ENCODE measurements at places on chromosomes 13 and 19.

GRCh38 chr19:16945762-16946465, 57.1 kb downstream of the F2RL3 start:
- no peak for DNase-seq

GRCh38 chr19:3538258-3538929, 580 bp upstream of the TEKTIP1 start:
- DNase-seq = no peak

DNA sequence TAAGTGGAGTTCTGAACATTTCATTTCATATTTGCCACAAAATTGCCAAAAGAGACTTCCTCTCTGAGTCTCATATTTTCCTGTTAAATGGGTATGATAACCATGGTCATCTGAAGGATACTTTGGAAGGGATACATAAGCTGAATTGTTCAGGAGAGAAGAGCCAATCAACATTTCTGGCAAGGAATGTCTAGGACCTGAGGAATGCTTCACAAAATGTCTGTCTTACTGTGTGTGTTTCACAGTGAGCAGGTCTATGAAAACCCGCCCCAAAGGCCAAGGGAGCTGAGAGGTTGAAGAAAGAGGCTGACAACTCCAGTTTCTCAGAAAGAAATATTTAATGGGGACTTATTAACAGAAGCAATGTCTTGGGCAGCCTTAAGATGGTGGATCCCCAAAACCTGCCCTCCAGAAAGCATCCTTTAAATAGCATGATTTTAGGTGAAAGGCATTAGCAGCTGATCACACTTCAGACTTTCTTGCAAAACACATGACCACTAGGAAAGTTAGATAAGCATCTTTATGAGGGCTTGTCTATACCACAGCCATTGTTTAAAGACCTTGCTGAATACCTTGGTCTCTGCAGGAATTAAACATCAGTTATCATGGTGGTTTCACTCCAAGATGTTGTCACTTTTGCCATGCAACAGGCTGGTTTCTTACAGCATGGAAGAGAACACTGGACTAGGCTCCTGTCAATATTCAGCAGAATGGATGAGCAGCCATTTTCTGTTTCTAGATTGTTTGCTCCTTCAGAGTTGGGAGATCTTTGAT, 78.9 kb downstream of the TNFSF11 start:
- DNase-seq = no peak

GRCh38 chr19:11359421-11359820, 4.2 kb downstream of the PLPPR2 start:
- DNase-seq = no peak

DNA sequence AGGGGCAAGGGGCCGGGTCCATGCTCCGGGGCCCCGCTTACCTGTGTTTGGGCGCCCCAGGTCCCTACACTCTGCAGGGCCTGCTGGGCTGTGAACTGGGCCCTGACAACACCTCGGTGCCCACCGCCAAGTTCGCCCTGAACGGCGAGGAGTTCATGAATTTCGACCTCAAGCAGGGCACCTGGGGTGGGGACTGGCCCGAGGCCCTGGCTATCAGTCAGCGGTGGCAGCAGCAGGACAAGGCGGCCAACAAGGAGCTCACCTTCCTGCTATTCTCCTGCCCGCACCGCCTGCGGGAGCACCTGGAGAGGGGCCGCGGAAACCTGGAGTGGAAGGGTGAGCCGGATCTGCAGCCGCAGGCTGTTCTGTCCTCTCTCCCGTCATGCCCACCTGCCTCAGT, 1.7 kb downstream of the FCGRT start:
- no peak for DNase-seq

- DNase-seq = no peak
Observed at GRCh38 chr19:15562145-15562544, 52.9 kb upstream of the CYP4F8 start.

- DNase-seq = no peak
Observed at GRCh38 chr19:4023600-4024398, 16.3 kb downstream of the PIAS4 start.

DNA sequence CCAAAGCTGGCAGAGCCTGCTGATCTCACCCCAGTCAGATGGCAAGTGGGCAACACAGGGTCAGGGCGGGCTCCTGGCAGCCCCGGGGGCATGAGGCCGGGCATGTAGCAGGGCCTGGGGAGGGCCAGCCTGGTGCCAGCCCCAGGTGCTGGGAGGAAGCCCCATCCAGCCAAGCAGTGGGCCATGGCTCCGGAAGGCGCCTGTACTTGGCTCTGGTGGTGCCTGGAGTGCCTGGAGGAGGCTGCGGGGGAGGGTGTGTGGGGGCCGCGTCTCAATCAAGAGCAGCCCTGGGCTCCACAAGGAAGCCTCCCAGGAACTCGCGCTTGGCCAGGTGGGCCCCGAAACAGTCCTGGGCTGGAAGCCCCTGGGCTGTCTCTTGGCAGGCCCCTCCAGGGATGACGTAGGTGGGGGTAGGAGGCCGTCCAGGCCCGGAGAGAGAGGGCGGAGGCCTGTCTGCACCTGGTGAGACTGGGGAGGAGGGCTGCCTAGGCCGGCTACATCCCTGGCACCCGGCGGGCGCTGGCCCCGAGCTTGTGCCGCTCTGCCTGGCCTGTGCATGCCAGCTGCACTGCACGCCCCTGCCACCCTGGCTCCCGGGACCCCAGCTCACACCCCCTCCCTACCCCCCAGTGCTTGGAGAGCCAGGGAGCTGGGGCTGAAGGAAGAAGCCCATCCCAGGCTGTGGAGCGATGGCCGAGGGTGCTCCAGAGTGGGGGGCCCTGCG, 45.9 kb downstream of the COMP start:
- no peak for DNase-seq

DNA sequence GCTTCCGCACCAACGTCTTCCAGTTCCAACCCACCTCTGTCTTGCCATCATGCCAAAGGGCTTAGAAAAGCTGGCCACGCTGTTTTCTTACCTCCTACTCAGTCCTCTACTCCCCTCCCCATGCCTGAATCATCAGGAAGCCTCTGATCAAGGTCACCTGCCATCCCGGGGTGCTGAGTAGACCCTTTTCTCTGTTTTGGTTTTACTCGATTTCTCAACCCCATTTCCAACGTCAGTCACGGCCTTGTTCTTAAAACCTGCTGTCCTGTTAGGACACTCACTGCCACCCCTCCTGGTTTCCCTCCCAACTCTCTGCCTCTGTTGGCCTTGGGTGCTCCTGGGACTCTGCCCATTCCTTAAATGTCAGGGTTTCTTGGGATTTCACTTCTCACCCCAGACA, 350.1 kb downstream of the FOXO1 start:
- DNase-seq = no peak

DNA sequence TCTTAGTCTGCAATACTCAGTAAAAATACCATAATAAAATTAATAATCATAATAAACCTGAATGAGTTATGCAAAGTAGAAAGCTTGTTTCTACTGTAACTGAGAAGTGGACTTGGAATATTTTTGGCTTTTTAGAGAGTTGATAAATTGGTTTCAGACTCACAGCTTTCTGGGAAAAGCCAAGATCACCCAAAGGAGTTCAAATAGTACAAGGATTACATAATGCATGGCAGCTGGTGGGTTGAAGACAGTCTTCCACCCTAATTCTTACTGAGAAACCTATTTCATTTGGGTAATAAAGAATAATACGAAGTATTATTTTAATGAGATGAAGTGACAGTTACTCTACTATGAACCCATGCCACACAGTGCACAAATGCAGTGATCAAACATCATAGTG, 139.4 kb upstream of the KLF12 start:
- DNase-seq = peak; percentile 54

GRCh38 chr19:16433986-16434385, 37.8 kb downstream of the EPS15L1 start:
- no peak for DNase-seq

DNA sequence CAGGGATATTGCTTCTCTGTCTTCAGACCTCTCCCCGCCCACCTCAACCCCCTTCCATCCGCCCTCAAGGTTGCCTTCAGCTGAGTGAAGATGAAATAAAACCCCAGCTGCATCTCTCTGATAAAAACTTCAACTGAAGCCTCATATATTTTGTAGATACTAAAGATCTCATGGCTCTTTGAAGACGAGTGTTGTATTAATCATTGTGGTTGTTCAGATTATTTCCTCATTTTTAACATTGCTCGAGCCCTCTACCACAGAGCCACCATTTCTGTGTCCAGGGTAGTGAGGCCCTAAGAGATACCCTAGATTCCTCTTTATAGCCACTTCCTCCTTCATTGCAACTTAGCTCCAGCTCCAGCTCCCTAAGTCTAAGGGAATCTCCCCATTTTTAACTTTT, 312.8 kb upstream of the ZNF507 start:
- DNase-seq = no peak

DNA sequence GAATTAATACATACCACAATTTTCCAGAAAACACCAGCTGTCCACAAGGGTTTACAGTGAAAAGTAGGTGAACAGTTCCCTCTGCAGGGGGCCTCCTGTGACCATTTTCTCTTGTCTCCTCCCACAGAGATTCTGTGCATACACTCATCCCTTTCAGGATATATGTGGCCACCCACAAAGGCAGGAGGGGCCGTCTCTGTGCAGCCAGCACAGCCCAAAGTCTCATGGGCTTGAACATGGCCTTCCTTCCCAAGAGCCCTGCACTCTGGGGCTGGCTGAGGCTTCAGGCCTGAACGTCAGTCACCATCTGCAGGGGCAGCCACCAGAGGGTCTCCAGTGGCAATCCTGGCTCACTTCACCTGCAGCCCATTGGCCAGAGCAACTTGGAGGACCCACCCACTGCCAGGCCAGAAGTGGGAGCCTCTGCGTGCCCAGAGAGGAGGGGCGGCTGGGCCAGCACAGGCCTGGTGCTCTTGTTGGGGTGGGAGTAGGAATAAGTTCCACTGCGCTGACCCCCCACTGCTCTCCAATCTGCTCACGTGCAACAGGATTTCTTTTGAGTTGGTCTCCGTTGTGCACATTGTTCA, 25.1 kb downstream of the TMEM161A start:
- DNase-seq = no peak

- no peak for DNase-seq
Observed at GRCh38 chr13:64591971-64592370, 2638.2 kb downstream of the PCDH9 start.

DNA sequence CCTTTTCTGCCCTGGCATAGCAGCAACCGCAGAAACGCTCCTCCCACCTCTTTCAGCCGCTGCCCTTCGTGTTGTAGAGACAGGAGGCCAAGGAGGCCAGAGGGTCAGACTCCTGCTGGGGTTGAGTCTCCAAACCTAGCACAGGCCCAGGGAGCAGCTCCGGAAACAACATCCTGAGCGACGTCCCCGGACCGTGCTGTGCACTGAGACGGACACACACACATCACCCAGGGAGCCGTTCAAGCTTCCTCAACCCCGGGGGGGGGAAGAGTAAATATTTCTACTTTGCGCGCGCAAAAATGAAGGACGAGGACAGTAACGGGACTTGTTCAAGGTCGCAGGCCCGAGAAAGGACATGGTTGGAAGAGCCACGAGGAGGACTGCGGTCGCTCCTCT, 657 bp downstream of the ZNF550 start:
- DNase-seq = no peak

DNA sequence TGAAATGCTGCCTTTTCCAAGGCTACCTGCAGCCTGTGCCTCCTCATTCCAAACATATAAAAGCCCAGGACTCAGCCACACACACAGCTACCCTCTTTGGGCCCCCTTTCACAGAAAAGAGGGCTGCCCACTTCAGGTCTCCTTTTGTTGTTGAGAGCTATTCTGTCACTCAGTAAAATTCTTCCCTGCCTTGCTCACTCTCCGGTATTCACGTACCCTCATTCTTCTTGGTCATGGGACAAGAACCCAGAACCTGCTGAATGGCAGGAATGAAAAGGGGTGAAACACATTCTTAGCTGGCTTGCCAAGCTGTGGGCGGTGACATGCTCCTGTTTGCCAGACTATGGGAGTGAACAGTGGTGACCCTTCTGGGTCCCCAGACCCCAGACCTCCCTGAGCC, 338.0 kb upstream of the ATXN8OS start:
- DNase-seq = no peak

GRCh38 chr19:8335343-8336071, 7.6 kb downstream of the KANK3 start:
- DNase-seq = no peak

DNA sequence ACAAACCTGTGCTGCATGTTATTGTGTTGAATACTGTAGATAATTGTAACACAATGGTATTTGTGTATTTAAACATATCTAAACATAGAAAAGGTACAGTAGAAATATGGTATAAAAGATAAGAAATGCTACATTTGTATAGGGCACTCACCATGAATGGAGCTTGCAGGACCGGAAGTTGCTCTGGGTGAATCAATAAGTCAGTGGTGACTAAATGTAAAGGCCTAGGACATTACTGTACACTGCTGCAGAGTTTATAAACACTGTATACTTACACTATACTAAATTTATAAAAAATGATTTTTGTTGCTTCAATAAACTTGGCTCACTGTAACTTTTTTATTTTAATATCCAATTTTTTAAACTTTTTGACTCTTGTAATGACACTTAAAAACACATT, 34.4 kb downstream of the LMO7 start:
- DNase-seq = no peak

GRCh38 chr19:35882114-35882832, 13.9 kb downstream of the APLP1 start:
- DNase-seq = peak; percentile 78

GRCh38 chr13:80708791-80709190, 367.9 kb upstream of the SPRY2 start:
- peak; percentile 10 for DNase-seq

GRCh38 chr13:23985839-23986238, 88.5 kb upstream of the C1QTNF9B start:
- no peak for DNase-seq

DNA sequence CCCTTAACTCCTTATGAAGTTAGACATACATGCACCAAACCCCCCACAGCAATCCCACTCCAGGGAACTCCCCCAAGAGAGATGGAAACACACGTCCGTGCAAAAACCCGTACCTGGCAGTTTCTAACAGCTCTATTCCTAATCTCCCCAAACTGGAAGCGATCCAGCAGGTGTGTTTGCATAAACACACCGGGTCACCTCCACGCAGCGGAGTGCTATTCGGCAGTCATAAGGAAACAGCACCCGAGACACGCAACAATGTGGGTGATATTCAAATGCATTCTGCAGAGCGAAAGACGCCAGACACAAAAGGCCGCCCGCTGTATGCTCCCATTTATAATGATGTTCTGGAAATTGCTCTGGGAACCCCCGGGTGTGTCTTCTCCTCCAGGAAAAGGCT, 6.8 kb upstream of the ZNRF4 start:
- no peak for DNase-seq

DNA sequence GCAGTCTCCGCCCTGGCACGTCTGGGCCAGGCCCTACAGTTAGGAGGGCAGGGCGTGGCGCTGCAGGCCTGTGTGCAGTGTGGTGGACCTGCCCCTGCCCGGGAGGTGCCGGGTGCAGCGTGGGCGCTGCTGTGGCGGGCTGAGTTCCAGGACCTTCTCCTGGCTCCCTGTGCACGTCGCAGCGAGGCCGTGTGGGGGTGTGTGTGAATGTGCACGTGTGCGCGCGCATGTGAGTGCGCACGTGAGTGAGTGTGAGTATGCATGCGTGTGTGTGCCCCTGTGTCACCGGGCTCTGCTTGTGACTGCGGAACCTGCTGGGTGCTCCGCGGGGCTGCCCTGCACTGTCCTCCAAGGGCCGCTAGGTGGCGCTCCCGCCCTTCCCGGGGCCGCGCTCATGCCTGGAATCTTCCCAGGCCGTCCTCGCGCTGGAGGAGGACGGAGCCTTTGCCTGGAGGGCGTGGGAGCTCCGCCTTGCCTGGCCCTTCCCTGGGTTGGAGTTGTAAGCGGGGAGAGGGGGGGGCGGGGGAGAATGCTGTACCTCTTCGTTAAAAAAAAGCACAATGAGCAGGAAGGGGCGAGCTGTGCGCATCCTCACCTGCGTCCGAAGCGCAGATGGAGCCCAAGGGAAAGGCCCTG, 79.3 kb downstream of the KDM4B start:
- DNase-seq = peak; percentile 88

GRCh38 chr19:246551-246950, 44.7 kb downstream of the PLPP2 start:
- DNase-seq = no peak

GRCh38 chr13:98976338-98976737, 1.5 kb downstream of the DOCK9 start:
- peak; percentile 49 for DNase-seq
